ENCODE measurements at places on chromosomes 11 and 22. TPM values are rescaled to one million over a fixed set of nuclear protein-coding genes. Genes with fewer than 3 reads are reported as not detected.

Gene CD3D
- 0.46 TPM for total RNA-seq

Gene DKK3
- total RNA-seq: 6.8 TPM

Gene ST14
- 0.20 TPM for total RNA-seq

Gene OR52I1
- total RNA-seq: not detected

Gene CASTOR1
- total RNA-seq: 6.5 TPM

Gene HEPN1
- not detected for total RNA-seq

Gene HTR3A
- total RNA-seq: not detected

Gene APOL5
- total RNA-seq: not detected

Gene VSTM5
- not detected for total RNA-seq

Gene FGF19
- not detected for total RNA-seq

Gene KDM4D
- total RNA-seq: 0.12 TPM

Gene ADORA2A
- 1.3 TPM for total RNA-seq

Gene ACR
- not detected for total RNA-seq
